GM12892 (cell line): ENCODE measurements at places on chromosomes 7 and 10.
A peak's percentile ranks its signal among the peaks of the same experiment; 100 is the strongest.

DNA sequence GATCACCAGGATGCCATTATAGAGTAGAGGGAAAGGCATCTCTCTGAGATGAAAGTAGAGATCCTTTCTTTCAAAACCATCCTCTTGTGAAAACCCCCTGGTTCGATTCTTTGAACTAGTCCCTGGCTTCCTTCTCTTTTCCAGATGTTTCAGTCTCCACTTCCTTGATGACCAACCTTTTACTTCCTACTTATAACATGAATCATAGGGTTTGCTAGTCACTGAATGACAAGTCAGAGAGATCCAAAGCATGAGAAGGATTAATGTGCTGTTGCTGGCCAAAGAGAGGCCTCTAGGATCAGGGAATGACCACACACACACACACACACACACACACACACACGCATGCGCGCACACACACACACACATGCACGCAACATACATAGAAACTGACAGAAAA lies 161.1 kb upstream of the FRMD4A start:
- DNase-seq: no peak

DNA sequence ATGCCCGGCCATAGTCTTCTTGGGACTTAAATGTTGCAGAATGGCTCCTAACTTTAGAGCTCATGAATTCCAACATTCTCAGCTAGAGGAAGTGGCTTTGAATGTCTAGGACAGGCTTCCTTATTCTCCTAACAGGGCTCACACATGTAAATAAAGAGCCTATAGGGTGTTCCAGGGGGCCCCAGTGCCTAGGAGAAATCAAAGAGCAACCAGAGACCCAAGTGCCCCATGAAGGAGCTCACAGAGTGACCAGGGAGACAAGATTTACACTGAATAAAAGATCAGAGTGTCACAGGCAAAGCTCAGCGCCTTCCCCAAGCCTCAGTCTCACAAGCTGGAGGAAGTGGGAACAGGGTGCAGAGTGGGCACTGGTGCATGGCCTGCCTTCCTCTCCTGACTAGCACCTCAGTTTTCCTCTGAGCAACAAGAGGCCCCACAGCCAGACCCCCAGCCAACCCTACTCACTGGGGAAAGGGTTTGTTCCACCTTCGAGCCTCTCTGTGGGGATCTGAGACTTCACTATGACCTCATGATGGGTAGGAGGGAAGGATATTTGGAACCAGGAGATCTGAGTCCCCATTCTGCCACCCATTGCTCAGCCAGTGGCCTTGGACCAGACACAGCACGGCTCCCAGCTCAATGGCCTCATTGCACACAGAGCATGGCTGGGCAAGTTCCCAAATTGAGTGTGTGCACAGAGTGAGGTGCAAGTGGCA lies 16.0 kb downstream of the TMEM273 start:
- no peak for DNase-seq

GRCh38 chr7:7104314-7104698 lies 78.0 kb upstream of the C1GALT1 start:
- no peak for DNase-seq

DNA sequence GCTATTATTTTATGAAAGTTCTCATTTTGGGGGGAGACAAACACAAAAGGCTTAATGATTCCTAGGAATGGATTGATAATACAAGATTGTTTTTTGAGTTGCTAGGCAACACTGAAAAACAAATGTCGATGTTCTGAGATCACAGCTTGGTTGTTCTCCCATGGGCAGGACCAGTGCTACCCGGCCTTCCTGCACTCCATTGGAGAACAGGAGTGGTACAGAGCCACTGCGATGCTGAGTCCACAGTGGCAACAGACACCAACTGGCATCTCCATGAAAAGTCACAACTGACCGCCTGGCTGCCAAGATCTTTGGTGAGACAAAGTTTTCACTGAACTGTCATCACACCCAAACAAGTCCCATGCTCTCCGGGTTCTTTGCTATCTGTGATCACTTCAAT lies 68.9 kb upstream of the NMT2 start:
- no peak for DNase-seq

GRCh38 chr10:53886325-53887300 lies 914.4 kb downstream of the PCDH15 start:
- DNase-seq: no peak

DNA sequence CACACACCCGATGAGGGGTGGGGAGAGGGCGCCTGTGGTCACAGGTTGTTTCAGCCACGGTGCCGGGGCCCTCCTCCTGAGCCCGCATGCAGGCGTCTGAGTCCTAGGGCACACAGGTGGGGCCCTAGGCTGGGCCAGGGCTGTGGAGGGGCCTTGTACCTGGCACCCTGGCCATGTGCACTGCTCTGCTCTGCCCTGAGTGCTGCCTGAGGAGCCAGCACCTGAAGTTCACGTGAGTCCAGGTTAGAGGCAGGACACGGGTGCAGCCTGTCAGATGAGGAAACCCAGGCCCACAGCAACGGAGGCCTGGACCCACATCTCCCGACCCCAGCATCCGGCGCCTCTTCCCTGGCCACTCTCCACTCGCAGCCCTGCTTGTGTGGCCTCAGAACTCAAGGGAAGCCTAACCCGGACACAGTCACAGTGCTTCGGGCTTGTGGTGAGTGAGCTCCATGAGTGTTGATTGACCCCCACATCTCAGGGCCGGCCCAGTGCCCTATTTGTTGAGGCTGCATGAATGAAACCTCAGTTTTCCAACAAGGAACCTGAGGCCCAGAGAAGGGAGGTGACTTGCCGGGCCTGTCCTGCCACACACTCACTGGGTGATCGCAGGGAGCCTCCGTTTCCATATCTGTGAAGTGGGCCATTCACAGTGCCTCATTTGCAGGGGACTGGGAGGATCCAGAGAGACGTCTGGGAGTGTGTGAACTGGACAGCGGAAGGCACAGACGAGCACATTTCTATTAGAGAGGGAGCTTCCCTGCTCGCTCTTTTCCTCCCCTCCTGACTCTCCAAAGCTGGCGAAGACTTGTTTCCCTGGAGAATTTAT lies 39.6 kb downstream of the PPIF start:
- DNase-seq: peak; percentile 11

GRCh38 chr10:61225939-61226338 lies 227.2 kb downstream of the TMEM26 start:
- DNase-seq: no peak

DNA sequence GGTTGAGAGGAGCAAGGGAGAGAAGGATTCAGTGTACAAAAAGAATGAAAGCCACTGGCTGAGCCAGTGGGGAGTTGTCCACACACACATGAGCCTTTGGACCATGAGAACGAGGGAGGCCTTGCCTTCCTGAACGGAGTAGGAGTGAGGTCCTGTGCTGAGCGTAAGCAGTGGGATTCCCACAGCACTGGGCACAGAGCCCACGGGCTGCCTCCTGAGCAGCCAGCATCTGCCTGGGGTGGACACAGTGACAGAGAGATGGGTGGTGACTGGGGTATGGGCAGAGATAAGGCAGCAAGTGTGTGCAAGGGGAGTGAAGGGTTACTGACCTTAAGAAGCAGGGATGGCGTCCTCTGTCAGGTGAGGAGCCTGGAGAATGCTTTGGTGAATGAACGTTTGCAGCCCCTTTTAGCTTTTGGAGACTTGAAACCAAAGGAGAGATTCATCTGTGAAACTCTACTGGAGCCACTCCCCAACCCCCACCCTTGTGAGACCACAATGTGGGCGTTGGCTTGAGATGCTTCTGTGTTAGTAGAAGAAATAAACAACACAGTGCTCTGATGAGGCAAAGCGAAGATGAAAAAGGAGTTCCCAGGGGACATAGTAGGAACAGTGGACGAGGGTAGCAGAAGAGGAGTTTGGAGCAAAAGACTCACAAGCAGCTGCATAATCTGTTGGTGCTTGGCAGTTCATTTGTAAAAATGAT lies 56.5 kb downstream of the FIGNL1 start:
- DNase-seq: no peak

- DNase-seq: no peak
Measured at GRCh38 chr7:138886501-138886917, 88.5 kb upstream of the ATP6V0A4 start.

GRCh38 chr7:107613948-107614347 lies 33.9 kb downstream of the BCAP29 start:
- DNase-seq: no peak

- no peak for DNase-seq
Measured at GRCh38 chr7:77808517-77808916, 9.9 kb downstream of the PHTF2 start.

- no peak for DNase-seq
Measured at GRCh38 chr7:148720472-148720871, 21.8 kb downstream of the CUL1 start.

GRCh38 chr10:349081-349480 lies 213.8 kb downstream of the ZMYND11 start:
- DNase-seq: no peak

DNA sequence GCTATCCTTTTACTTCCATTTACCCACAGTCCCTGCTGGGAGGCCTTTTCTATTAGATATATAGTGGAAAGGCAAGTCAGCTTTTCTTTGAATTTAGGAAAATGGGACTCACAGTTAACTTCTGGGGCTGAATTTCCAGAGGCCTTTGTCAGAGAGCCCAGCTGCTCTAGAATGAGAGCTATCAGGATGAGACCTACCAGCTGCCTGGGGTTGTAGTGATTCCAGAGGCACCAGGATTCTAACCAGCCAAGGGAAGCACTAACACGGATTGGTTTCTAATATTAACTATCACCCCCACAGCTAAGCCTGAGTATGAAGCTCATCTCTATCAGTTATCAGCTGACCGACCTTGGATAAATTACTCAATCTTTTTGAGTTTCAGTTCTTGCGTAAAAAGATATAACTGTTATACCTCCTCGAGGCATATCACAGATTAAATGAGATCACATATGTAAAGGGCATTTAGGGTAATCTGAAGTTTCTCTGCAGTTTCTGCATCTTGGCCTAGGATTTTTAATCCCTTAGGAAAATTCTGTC lies 56.6 kb upstream of the CALD1 start:
- DNase-seq: no peak

- no peak for DNase-seq
Measured at GRCh38 chr10:95814011-95814727, 58.2 kb downstream of the ENTPD1 start.

DNA sequence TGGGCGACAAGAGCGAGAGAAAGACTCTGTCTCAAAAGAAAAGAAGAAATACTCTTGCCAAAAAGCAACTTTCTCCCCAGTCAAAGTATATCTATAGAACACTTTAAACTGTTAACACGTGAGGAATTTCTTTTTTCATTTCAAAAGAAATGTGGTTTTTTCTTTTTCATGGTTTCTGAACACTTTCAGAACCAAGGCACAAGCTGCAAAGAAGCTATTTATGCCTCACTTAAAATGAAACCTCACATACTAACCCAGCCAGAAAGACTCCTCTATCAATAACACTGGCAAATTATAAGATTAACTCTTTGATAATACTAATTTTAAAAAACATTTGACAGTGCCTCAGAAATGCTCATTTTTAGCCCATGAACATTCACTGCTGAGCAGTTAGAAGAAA lies 20.9 kb downstream of the TBX20 start:
- no peak for DNase-seq

DNA sequence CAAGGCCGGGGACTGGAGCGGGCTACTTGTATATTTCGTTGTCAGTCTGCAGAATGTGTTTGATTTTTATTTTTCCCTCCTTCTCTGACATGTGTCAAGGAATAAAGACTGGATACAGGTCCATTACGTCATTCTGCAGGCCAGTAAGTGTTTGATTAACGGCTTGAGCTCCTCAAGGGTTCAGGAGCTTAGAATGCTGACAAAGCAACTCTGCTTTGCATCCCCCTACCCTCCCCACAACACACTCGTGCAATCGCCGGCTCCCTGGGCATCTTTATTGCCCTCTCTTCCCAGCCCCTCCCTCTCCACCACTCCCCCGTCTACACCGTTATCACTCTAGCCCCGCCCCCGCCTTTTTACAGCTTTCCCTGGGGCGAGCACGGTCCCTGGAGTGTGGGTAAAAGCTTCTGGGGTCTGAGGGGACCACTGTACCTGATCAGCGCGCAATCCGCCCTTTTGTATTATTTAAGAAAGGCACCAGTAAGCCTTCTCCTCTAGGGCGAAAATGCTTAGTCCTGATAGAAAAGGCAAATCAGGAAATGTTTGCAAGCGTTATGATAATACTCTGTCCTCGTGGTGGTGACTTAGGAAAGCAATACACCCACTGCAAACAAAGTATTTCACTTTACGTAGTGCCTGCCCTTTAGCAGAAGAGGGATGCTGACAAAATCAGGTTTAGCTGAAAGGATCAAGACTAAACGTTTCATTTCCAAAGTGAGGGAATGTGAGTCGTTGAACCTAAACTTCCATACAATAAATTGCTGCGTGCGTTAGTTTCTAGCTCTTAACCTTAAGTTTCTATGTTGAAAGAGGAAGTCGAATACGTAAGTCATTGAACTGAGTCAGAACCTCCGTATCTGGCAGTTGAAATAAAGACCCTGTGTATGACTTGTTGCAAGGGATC lies 1.4 kb upstream of the CREB5 start:
- no peak for DNase-seq

DNA sequence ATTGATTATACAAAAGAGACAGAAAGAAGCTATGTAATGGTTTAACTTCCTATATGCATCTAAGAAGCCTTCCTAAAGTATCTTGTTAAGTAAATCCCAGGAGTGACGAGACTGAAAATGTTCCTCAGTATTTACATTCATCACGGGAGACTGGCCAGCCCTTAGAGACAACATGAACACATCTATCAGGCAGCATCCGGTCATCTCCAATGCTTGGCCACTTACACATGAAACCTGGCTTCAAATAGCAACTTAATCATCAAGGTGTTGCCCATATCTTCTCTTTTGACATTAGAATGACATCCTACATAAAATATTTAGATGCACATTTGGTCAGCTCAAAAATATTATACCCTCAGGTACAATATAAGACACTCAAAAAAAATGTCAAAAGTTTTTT lies 33.8 kb downstream of the ERCC6 start:
- DNase-seq: no peak

- DNase-seq: no peak
Measured at GRCh38 chr7:48004638-48005037, 24.3 kb downstream of the SUN3 start.

DNA sequence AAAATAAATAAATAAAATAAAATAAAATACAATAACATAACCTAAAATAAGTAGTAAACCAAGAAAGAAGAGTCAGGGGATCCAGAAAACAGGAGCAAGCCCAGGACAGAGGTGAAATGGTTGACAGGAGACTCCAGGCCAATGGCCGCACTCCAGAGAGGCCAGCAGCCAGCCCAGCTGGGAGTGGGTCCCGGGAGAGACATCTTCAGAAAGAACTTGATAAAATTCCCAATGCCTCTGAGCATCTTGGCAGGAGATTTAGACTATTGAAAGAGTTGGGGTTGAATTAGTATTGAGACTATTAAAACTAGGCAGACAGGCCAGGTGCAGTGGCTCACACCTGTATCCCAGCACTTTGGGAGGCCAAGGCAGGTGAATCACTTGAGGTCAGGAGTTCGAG lies 62.6 kb downstream of the CLIP2 start:
- no peak for DNase-seq

- no peak for DNase-seq
Measured at GRCh38 chr10:1434912-1435692, 302.2 kb downstream of the ADARB2 start.

- DNase-seq: no peak
Measured at GRCh38 chr10:1120306-1120705, 64.1 kb downstream of the WDR37 start.

GRCh38 chr7:26857170-26857505 lies 7.3 kb downstream of the SKAP2 start:
- DNase-seq: no peak
